ENCODE measurements at places on chromosomes 13 and 19. TPM values are rescaled to one million over a fixed set of nuclear protein-coding genes. Genes with fewer than 3 reads are reported as not detected.
A peak's percentile ranks its signal among the peaks of the same experiment; 100 is the strongest.

- H3K4me1 ChIP-seq, result peaks cover 8% of the 10 kb centered on the region
- H3K36me3 ChIP-seq, result no peaks in the 10 kb centered on the region
- no peak overlapping the region for H3K27ac ChIP-seq
- H3K4me3 ChIP-seq, result no peak overlapping the region
- no peaks in the 10 kb centered on the region for H3K27me3 ChIP-seq
These were observed 26.0 kb upstream of the UBAC2 start for GRCh38 chr13:99174533-99175100.

GRCh38 chr13:25848812-25849745 is 202.7 kb downstream of the SHISA2 start:
- DNase-seq, result no peak
- H3K36me3 ChIP-seq, result no peaks in the 10 kb centered on the region
- no peak overlapping the region for H3K4me3 ChIP-seq

- peaks cover 7% of the 10 kb centered on the region for H3K4me1 ChIP-seq
- peaks cover 18% of the 10 kb centered on the region for H3K36me3 ChIP-seq
- no peak overlapping the region for H3K4me3 ChIP-seq
- H3K27me3 ChIP-seq, result no peaks in the 10 kb centered on the region
- DNase-seq, result peak; percentile 57
- H3K27ac ChIP-seq, result peak overlapping the region; percentile 77
These were observed 9.6 kb downstream of the CAPN12 start for GRCh38 chr19:38734426-38735256.

- H3K27me3 ChIP-seq, result no peaks in the 10 kb centered on the region
- no peak overlapping the region for H3K4me3 ChIP-seq
- no peaks in the 10 kb centered on the region for H3K4me1 ChIP-seq
- no peak overlapping the region for H3K27ac ChIP-seq
These were observed 326.7 kb downstream of the RBM26 start for GRCh38 chr13:79079351-79079839.

DNA sequence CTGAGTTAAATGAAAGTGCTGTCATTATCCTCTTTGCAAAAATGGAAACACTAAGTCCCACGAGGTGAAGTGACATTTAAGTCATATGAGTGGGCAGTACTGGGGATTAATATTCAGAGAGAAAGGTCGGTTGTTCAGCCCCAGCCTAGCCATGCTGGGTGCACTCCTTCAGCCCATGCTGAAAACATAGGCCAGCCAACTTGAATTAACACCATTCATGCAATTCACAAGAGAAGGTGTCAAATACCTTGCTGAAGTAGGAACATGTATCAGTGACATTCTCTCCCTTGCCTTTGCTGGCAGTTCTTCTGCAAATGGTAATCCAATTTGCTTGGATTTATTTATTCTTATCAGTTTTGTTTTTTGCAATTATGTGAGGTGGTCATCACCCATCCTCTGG is 256.3 kb downstream of the DNAJC15 start:
- no peak overlapping the region for H3K4me3 ChIP-seq
- H3K27ac ChIP-seq, result no peak overlapping the region
- H3K27me3 ChIP-seq, result no peaks in the 10 kb centered on the region

GRCh38 chr19:42113641-42114348 is 18.5 kb downstream of the POU2F2 start:
- no peaks in the 10 kb centered on the region for H3K36me3 ChIP-seq
- DNase-seq, result no peak
- no peak overlapping the region for H3K4me3 ChIP-seq
- no peaks in the 10 kb centered on the region for H3K27me3 ChIP-seq
- no peak overlapping the region for H3K27ac ChIP-seq
- no peaks in the 10 kb centered on the region for H3K4me1 ChIP-seq

GRCh38 chr19:53424968-53425597 is 6.7 kb upstream of the ZNF761 start:
- peaks cover 5% of the 10 kb centered on the region for H3K4me1 ChIP-seq
- H3K27ac ChIP-seq, result no peak overlapping the region
- no peaks in the 10 kb centered on the region for H3K27me3 ChIP-seq
- H3K4me3 ChIP-seq, result no peak overlapping the region

DNA sequence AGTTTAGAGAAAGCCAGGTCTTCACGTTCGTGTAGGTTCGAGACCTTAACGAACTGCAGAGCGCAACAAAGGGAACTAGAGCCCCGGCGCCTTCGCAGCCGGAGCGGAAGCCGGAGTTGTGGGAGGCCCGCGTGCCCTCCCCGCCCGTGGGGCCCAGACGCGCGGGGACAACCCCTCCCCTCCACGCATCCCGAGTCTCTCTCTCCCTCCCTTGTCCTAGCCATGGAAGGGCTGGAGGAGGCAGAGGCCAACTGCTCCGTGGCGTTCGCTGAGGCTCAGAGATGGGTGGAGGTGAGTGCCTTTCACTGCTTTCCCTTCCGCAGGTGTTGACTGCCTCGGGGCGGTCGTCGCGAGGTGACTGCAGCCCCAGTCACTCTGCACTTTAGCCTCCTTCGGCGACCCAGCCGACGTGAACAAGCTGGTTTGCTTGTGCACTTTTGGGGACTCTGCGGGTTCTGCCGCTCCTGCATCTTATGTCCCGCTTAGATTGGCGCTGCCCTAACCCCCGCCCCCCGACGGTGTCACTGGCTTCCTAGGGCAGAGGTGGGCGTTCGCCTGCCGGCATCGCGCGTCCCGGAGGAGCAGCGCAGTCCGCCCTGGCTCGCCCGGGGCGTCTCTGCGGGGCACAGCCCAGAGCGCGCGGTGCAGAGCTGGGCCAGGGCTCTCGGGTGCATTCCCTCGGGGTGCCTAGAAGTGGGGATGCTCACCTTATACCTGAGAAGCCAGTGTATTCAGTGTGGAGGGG is 478 bp downstream of the LMO7 start:
- no peaks in the 10 kb centered on the region for H3K27me3 ChIP-seq
- DNase-seq, result peak; percentile 27
- no peaks in the 10 kb centered on the region for H3K36me3 ChIP-seq
- H3K4me1 ChIP-seq, result no peaks in the 10 kb centered on the region
- no peak overlapping the region for H3K4me3 ChIP-seq

DNA sequence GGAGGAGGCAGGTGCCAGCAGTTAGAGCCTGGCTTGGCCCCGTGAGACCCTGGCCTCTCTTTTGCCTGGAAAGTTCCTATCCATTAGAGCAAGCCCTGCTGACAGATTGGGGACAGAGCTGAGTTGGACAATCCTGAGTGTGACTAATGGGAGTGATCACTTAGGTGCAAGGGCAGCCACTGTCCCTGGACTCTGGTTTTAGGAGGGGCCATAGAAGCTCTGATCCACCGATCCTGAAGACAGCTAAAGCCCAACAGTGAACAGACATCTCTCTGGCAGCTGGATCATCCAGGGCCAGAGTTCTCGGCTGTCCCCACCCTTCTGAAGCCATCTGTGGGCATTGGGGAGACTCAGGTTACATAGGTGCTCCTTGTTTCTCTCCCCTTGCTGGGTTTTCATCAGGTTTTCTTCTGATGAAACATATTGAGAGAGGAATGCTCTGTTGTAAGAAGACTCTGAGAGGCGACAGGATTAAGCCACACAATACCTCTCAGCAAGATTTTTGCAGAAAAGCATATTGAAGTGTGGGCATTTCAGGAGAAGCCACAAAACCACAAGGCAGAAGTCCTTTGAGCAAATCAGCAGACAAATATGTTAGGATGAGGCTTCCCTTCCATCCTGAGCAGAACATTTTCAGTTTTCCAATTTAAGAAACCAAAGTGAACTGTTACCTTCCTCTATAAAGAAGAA is 288.0 kb upstream of the MAB21L1 start:
- no peak overlapping the region for H3K4me3 ChIP-seq
- no peak overlapping the region for H3K27ac ChIP-seq
- no peaks in the 10 kb centered on the region for H3K4me1 ChIP-seq
- H3K27me3 ChIP-seq, result no peaks in the 10 kb centered on the region
- no peak for DNase-seq

DNA sequence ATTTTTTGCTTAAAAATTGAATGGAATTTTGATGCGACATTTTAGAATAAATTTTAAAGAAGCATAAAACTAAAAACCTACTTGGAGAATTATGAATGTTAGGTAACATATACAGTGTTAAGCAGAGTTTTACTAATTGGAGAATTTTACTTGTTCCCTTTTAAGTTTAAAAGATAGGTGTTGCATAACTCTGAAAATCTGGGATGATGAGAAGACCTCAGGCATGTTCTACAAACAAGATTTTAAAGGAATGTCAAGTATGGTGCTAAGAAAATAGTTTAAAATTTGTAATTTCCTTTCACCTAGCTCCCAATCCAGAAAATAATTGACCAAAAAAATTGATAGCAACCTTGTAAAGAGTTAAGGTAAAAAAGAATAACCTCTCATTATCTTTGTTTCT is 135.8 kb downstream of the RFC3 start:
- H3K36me3 ChIP-seq, result no peaks in the 10 kb centered on the region
- no peaks in the 10 kb centered on the region for H3K4me1 ChIP-seq
- DNase-seq, result no peak
- no peak overlapping the region for H3K4me3 ChIP-seq
- no peaks in the 10 kb centered on the region for H3K27me3 ChIP-seq

DNA sequence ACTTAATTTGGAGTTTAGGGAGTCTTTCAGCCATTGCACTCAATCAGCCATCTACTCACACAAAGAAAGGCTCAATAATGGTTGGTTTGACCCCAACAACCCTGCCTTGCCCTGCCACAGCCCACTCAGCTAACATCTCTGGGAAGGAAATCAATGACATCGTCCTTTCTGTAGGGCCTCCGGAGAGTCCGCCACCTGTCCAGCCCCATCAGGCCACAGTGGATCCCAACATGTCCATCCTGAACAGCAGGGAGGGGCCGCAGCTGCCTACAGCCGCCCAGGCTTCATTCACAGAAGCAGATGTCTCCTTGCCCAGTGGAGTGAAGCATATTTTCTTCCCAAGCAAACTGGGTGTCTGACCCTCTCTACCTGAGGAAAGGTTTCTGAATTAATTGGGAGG is 4.2 kb upstream of the CDX2 start:
- H3K27ac ChIP-seq, result no peak overlapping the region
- H3K4me3 ChIP-seq, result no peak overlapping the region
- no peaks in the 10 kb centered on the region for H3K4me1 ChIP-seq

DNA sequence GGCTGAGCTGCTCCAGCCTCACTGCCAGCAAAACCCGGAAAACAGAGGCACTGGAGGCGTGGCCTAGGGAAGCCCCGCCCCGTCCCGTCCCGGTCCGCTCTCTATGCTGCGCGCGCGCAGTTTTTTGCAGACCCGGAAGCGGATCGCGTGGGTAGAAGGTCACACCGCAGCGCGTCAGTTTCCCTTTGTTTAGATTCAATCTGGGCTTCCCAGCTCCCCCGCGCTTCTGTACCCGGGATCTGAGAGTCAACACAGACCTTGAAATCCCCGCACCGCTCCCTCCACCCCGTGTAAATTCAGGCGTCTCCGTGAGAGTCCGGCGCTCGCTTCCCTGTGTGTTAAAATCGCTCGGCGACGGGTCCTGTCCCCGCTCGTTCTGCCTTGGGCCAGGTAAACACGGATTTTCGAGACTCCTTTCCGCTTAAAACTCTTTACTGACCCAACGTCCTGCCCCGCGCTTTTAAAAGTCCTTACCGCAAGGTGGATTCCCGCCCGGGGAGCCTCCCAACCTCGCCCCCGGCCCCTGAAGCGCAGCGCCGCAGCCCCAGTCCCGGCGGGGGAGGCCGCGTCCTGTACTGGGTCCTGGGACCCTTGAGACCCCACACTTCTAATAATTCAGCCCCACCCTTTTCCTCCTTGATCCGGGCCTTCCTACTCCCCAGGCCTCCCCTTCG is at the start of gene ZNF610:
TSS of gene ZNF610 (plus strand) at position 127 of the 674 bp plus-strand sequence. CDS start 12,930 bp downstream, outside the sequence.
- H3K27me3 ChIP-seq, result no peaks in the 10 kb centered on the region
- H3K27ac ChIP-seq, result peak within 1 kb of the TSS; percentile 90
- peak within 1 kb of the TSS; percentile 78 for H3K4me3 ChIP-seq
- H3K36me3 ChIP-seq, result no peaks in the 10 kb centered on the region
- peak; percentile 89 for DNase-seq

DNA sequence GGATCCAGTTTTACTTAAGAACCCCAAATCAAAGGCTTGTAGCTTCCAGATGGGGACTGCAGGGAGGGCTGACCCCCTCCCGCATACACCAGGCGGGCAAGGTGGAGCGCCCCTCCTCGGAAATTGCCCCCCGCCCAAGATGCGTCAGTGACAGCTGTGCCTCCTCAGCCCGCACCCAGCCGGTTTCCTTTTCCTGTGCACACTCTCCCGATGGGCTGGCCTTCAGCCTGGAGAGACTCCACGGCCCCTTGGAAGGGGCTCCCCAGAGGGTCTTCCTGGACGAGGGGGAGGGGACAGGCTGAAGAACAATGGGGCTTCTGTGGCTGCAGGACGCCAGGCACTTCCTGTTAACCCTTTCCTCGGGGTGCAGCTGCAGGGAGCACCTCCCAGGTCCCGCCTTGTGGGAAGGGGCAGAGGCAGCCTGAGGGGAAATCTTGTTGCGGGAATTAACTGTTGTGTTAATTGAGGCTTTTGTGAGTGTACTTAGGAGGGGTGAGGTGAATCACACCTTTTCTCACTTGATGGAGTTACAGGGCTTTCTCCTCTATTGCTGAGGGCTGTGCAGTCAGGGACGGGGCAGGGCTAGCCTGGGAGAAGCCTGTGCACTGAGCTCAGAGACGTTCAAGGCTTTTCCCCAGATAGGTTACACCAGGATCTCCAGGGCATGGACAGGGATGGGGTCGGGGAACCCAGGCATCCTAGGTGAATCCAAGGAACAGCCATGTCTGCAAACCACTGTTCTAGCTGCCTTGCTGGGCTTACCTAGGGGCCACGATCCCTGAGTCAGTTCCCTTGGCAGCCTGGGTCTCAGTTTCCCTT is 14.3 kb downstream of the IER2 start:
- H3K27me3 ChIP-seq, result no peaks in the 10 kb centered on the region
- DNase-seq, result peak; percentile 75
- no peak overlapping the region for H3K4me3 ChIP-seq
- H3K36me3 ChIP-seq, result no peaks in the 10 kb centered on the region
- peaks cover 38% of the 10 kb centered on the region for H3K4me1 ChIP-seq

GRCh38 chr19:20503476-20503875 is 62.1 kb downstream of the ZNF737 start:
- no peaks in the 10 kb centered on the region for H3K27me3 ChIP-seq
- H3K4me3 ChIP-seq, result no peak overlapping the region
- H3K36me3 ChIP-seq, result no peaks in the 10 kb centered on the region
- DNase-seq, result peak; percentile 43
- no peak overlapping the region for H3K27ac ChIP-seq
- no peaks in the 10 kb centered on the region for H3K4me1 ChIP-seq

GRCh38 chr13:110801044-110801443 is 87.5 kb downstream of the ING1 start:
- no peak overlapping the region for H3K4me3 ChIP-seq
- no peaks in the 10 kb centered on the region for H3K27me3 ChIP-seq
- DNase-seq, result no peak
- no peak overlapping the region for H3K27ac ChIP-seq
- H3K36me3 ChIP-seq, result no peaks in the 10 kb centered on the region

- DNase-seq, result no peak
- no peak overlapping the region for H3K27ac ChIP-seq
- H3K36me3 ChIP-seq, result no peaks in the 10 kb centered on the region
These were observed 5.8 kb upstream of the POMP start for GRCh38 chr13:28653111-28653510.

GRCh38 chr19:33751436-33751770 is 45.3 kb upstream of the KCTD15 start:
- H3K27me3 ChIP-seq, result no peaks in the 10 kb centered on the region
- H3K4me1 ChIP-seq, result no peaks in the 10 kb centered on the region
- no peak overlapping the region for H3K4me3 ChIP-seq
- no peak for DNase-seq
- H3K27ac ChIP-seq, result no peak overlapping the region

Gene GPALPP1
- total RNA-seq, result 16.6 TPM

Gene LAIR1
- 77.1 TPM for total RNA-seq

Gene ACP5
- 28.8 TPM for total RNA-seq

Gene C1QTNF9
- total RNA-seq, result not detected

Gene ANKLE1
- 0.17 TPM for total RNA-seq

Gene LRRC63
- 0.26 TPM for total RNA-seq

Gene CFAP97D2
- not detected for total RNA-seq

Gene FFAR1
- 0.11 TPM for total RNA-seq

Gene TSPAN16
- total RNA-seq, result not detected
